GM23248 (cell line): ENCODE measurements at places on chromosomes 1 and 21. TPM values are rescaled to one million over a fixed set of nuclear protein-coding genes. Genes with fewer than 3 reads are reported as not detected.

IVL gene
- 0.76 and 1.1 TPM in 2 replicates for total RNA-seq

IL20 gene
- total RNA-seq, result 0.25 TPM in 1 of 2 replicates, not detected in the other

TOR1AIP2 gene
- 97.1 and 113 TPM in 2 replicates for total RNA-seq

TMEM61 gene
- not detected in 2 replicates for total RNA-seq

NMNAT2 gene
- total RNA-seq, result 2.4 and 6.2 TPM in 2 replicates

DNA sequence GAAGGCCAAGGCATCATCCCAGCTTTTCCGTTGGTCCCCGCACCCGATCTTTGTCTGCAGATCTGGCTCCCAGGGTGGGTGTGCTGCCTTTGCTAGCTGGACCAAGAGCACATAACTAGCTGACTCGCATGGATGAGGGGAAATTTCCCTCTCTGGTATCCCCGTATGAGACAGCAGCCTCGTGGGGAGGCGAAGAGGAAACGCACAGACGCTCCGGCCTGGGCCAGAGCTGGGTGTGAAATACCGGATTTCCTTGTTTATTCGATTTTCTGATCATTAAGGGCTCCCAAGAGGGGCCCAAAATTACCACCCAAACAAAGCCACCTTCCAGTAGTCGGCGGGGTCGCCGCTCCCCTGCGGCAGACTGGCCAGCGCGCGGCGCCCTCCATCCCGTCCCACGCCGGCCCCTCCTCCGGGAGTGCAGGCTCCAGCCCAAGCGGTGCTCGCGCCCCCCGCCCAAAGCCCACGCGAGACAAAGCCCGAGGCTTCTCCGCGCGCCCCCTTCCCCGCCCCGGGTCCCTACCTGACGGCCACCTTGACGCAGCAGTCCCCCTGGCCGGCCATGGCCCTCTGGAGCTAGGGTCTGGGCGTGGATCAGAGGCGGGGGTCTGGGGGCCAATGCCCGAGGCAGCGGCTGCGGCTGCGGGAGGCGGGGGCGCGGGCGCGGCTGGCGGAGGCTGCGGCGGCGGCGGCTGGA lies 546 bp downstream of the KIF21B start:
- DNase-seq, result no peak

DNA sequence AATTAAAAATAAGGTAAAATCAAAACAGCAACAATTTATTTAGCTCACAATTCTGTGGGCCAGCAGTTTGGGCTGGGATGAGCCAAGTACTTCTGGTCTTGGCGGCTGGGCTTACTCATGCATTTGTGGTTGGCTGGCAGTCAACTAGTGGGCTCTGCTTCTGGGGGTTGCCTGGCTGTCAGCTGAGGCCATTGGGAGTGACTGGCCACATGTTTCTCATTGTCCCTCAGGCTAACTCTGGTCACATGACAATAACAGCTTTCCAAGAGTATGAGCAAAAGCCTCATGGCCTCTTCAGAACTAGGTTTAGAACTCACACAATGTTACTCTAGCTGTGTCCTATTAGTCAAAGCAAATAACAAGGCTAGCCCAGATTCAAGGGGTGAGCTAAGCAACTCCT lies 15.6 kb upstream of the CHIA start:
- DNase-seq, result peak; percentile 95

GRCh38 chr1:51649593-51650091 lies 32.8 kb downstream of the OSBPL9 start:
- DNase-seq, result no peak

DNA sequence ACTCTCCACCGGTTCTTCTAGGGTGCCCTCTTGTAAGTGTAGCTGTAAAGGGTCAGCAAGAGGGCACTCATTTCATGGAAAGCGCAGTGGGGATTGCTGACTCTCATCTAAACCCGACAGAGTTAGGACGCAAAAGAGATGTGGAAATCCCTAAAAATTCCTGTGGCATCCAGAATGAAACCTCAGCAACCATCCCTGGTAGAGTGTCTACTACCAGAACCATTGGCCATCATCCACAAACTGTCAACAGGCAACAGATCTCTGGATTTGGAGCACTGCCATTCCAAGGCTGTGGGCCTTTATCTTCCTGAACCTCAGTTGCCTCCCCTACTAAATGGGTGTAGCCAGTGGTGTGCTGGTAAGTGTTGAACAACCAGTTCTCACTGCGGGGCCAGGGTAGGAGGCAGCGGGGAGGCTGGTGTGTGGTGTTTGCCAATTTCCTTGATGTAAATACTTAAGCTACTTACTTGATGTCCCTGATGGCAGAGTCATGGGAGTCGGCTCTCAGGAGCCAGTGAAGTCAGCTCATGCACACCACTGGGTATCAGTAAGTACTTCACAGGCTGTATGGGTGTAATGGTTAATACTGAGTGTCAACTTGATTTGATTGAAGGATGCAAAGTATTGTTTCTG lies 195.8 kb downstream of the KAZN start:
- no peak for DNase-seq

GRCh38 chr1:178959543-178960460 lies 65.9 kb upstream of the FAM20B start:
- no peak for DNase-seq

GRCh38 chr1:11470912-11471311 lies 8.0 kb upstream of the DISP3 start:
- DNase-seq, result no peak

- DNase-seq, result no peak
Observed at GRCh38 chr1:167916766-167917511, 3.0 kb upstream of the ADCY10 start.

- DNase-seq, result peak; percentile 51
Observed at GRCh38 chr1:198970916-198971315, 332.1 kb downstream of the PTPRC start.
